ENCODE measurements at places on chromosomes 2 and 18.

- no peak for DNase-seq
Measured at GRCh38 chr2:218263817-218264641, 3.2 kb downstream of the GPBAR1 start.

DNA sequence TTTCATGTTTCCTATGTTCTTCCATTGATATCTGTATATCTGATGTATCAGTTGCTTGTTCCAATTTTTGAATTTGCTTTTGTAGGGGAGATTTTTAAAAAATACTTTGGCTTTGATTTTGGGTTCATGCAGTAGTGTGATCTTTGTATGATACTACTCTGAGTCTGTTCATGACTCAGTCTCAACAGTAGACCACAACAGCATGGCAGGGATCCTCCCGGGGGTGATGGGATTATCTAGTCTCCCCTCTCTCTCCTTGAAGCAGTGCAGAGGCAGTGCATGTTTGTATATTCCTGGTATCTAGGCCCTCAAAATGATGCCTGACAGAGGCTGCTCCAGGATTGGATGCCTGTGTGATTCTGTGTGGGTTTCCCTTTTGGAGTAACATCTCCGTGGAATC lies 55.3 kb downstream of the G6PC2 start:
- DNase-seq: no peak

GRCh38 chr2:199329466-199329865 lies 128.3 kb downstream of the SATB2 start:
- no peak for DNase-seq

DNA sequence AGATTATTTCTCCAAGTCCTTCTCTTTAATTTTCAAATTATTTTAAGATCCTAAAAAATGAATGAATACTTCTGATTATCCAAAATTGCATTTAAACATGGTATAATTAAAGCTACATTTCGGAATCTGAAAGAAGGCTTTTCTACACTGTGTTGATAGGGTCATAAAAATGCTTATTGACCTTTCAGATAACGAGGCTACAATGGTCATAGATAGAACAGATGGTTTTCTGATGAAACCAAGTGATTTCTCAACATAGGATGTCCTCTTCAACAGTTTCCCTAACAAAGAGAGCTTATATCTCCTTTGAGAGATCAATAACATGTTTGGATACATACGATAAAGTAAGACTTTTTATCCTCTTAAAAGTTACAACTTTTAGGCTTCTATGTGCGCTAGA lies 201.1 kb downstream of the PTH2R start:
- DNase-seq: no peak

- no peak for DNase-seq
Measured at GRCh38 chr2:46353509-46353908, 56.3 kb downstream of the EPAS1 start.

DNA sequence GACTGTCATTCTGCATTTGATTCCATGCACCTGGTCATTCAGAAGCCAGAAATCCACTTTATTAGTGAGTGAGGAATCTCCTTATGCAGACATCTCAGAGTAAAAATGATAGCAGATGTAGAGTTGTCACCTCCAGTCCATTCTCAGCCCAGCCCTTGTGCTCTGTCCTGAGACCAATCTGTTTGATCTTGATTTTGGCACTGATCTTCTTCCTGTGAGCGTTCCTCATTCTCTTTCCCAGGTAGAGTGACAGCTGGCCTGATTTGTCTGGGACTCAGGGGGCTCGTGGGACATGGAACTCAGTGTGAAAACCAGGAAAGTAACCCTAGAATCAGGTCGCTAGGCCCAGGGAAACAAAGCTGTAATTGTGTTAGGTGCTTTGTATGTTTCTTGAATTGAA lies 8.9 kb downstream of the ARHGAP25 start:
- DNase-seq: no peak

Data from tibial nerve (tissue), 4 donors.